ENCODE measurements at places on chromosomes 12 and 14.

- no peak for DNase-seq
Observed at GRCh38 chr12:98894412-98895085, 249.5 kb downstream of the APAF1 start.

DNA sequence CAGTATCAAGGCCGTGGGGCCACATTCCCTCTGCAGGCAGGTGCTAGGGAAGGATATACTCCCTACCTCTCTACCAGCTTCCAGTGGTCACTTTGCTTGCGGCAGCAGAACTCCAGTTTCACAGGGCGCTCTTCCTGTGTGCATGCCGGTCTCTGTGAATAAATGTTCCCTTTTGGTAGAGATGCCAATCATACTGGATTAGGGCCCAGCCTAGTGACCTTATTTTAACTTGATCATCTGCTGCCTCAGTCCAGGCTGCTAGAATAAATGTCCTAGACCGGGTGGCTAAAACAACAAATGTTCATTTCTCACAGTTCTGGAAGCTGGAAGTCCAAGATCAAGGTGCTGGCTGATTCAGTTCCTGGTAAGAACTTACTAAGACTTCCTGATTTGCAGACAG, 198.8 kb upstream of the TMEM132C start:
- no peak for DNase-seq

DNA sequence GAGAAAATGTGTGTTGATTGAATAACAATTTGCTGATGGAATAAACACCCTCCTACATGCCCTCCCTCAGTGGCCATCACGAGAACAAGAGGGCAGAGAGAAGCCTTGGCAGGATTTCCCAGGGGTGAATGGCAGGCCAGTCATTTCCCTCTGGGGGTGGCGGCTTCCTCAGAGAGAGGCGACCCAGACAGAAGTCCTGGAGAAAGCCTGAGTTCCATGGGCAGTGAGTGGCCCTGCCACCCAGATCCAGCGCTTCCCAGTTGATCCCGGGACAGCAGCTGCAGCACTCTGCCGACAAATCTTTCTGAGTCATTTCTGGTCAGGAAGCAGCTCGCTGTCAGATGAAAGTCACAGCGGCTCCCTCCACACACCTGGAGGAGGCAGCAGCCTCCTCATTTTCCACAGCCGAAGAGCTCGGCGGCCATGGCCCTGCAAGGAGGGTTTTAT, 123.0 kb downstream of the SCARB1 start:
- DNase-seq: no peak

- DNase-seq: no peak
Observed at GRCh38 chr14:74570696-74571095, 41.3 kb downstream of the LTBP2 start.

- no peak for DNase-seq
Observed at GRCh38 chr14:103312006-103312635, 21.9 kb upstream of the EIF5 start.

GRCh38 chr14:22713631-22713950, 52.9 kb upstream of the OXA1L start:
- no peak for DNase-seq

DNA sequence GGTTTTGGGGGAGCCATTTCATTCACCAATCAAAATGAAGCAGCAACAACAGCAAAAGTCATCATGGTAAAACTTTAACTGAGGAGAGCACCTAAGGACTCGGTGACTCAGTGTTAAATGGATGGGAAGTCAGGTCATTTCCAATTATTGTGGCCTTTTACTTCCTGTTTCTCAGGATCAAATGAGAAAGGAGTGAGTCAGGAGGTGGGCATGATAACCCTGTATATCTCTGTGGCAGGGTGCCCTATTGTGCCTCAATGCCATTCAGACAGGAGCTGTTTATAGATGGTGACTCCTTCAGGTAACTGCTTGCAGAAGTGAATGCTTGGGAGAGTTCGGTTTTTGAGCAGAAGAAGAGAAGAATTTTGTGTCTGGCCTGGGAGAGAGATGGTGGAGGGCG, 135.5 kb upstream of the CPM start:
- no peak for DNase-seq

GRCh38 chr12:121523741-121524140, 57.1 kb downstream of the KDM2B start:
- no peak for DNase-seq

DNA sequence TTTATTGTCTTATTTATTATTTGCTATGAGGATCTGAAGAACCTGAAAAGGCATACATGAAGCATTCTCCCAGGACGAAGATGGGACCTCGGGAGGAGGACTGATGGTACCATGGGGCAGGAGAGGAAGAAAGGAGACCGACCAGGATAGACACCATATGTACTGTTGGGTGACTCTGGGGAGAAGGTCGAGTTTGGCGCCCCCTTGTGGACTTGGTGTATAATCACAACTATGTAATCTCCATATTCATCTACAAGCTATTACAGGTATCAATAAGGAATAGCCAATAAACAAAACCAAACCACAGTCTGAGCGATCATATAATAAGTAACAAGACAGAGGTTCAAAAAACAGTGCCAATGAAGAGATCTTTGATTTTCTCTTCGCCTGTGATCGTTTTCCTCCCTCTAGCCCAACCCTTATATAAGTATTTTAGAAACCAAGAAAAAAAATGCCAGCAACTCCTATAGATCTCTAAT, 139.1 kb downstream of the SPTSSA start:
- DNase-seq: peak; percentile 46

DNA sequence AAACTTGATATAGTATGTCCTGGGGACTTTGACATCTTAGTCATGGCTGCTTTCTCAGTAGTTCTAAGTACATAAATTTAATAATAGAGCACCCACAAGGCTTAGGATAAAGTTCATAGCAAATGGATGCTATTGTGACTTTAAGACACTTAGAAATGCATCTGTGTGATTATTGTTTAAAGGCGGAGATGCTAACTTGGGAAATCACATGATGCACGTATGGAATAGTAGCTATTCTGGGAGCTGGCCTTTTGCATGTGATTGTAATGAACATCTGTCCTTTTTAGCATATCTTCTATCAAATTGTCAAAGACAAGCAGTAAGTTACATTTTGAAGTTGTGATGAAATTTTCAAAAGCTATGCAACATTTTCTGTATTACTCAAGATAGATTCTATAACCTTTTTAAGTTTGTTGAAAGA, 46.7 kb upstream of the ATP2A2 start:
- no peak for DNase-seq

DNA sequence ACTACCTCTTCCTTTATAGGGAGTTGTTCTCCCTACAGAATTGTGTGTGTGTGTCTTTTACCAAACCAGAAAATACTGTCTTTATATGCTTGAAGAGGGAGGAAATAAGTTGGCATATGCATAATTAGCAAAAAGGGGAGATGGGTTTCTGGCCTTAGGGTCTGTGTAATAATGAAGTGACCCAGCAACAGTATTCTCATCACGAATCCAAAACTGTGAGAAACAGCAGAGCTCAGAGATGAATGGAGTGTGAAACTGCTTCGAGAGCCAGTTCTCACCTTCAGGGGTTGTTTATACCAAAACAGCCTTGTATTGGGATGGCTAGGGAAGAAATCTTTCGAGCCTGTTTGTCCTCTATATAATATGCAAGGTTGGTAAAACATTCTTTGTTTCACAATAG, 227.5 kb downstream of the MON2 start:
- no peak for DNase-seq

GRCh38 chr12:39764944-39765560, 145.4 kb upstream of the ABCD2 start:
- DNase-seq: peak; percentile 25

DNA sequence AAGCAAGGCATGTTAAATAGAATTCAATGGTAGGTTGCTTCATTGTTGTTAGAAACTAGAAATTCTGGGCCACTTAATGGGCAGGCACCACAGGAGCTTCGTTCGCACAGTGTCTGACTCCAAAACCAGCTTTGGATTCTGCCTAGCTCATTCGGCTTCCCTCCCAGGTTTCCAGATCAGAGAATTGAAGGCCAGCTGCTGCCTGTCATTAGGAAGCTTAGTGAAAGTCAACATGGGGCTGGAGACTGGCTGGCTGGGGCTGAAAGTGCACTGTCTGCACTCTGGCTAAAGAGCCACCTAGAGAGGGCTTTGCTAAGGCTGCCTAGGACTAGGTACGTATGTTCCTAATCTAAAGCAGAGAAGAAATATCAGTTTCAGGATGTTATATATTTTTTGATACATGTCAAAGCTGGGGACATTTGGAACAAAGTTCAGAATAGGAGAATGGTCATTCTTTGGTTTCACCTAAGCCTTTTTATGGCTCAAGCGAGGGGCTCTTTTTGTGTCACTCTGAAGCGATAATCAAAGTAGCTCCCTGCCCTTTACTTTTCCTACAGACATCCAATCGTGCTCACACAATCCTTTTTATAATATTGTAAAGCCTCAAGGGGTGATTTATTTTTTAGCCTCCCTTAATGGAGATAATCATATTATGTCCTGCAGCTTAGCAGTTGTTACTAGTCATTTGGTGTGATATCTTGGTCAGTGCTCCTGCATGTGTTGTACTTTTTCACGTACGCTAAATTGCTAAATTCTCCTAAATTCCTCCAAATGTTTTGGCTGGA, 238.5 kb upstream of the NAV3 start:
- DNase-seq: no peak

- no peak for DNase-seq
Observed at GRCh38 chr12:83097643-83098342, 411.1 kb downstream of the TMTC2 start.

DNA sequence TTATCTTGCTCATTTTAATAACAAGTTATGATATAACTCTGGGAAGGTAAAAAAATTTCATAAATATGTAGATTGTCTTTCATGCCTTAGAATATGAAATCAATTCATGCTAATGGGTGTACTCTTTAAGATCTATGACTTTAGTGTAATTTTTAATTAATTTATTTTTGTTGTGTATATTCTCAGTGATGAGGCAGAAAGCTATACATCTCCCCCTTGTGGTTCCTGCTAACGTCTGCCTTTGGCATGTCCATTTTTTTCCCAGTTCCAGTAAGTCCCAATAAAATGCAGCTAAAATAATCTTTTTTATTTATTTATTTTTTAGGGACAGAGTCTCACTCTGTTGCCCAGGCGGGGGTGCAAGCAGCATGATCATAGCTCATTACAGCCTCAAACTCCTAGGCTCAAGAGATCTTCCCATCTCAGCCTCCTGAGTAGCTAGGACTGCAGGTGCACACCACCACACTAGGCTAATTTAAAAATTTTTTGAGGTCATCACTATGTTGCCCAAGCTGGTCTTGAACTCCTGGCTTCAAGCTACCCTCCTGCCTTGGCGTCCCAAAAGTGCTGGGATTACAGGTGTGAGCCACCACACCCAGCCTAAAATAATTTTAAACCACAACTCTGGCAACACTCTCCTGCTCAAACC, 3.3 kb upstream of the CHURC1 start:
- DNase-seq: no peak

DNA sequence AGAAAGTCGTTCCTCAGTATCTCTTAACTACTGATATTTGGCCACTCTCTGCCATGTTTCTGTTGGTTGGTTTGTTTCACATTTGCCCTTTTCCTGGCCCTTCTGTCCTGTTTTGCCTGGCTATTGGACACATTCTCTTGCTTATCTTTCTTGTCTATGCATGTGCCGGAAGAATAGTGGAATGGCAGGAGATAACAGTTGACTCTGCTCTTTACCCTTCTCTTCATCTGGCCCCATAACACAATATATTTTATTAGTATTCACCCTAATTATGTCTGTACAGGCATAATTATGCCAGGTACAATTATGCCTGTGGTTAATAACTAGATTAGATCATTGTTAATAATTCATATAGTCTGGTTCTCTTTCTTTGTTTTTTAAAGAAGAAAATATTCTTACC, 243.5 kb upstream of the LMO3 start:
- DNase-seq: no peak

DNA sequence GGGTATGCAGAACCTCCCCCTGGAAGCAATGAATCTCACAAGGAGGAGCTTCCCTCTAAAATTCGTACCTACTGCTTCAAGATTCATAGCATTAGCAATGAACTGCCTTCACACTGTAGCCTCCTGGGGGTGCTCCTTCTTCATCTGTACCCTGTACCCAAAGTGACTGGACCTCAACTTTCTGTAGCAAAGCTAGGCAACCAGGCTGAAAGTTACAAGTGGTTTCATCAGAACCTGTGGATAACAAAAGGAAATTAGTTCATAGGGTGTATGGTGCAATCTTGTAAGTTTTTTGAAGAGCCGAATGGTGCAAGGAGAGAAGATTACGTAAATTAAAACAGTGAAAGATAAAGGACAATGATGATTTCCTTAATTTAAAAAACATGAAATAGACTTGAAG, 1541.7 kb upstream of the FLRT2 start:
- DNase-seq: no peak

- no peak for DNase-seq
Observed at GRCh38 chr14:105087308-105087962, 22.2 kb upstream of the GPR132 start.

- no peak for DNase-seq
Observed at GRCh38 chr12:101336437-101336836, 56.5 kb downstream of the UTP20 start.

DNA sequence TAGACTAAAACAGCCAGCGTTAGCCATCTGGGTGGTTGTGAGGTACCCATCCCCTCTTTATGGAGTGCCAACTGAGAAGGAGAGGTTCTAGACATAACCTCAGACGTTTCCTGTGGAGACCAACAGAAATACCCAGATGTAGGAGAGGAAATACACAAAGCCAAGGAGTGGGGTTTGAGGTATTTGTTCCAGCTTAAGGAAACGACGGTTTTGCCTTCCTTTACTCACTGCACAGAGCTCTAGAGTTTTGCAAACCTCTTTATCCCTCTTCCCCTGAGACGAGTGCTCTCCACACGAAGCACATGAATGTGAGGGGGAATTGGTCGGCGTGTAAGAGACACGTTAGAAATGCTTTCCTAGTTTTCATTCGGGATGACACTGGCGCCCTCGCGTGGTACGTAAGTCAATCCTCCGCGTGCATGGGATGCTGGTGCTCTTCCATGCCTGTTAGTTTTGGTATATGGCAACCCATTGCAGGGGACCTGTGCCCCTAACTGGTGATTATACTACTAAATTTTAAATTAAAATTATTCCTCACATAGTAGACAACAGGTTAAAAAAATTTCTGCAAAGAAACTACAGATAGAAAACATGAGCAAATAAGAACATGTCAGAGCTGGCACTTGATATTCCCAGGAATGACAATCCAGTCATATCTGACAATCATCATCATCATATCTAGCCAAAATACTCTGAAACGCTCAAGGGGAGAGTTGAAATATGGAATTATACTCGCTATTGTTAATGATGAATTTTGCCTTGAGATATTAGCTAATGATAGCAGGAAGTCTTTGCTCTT, 121.7 kb downstream of the PPM1H start:
- DNase-seq: peak; percentile 87
